ENCODE measurements at places on chromosomes 12 and 14.
A peak's percentile ranks its signal among the peaks of the same experiment; 100 is the strongest.

- DNase-seq: peak; percentile 55
Measured at GRCh38 chr12:63826006-63826585, 18.4 kb upstream of the SRGAP1 start.

DNA sequence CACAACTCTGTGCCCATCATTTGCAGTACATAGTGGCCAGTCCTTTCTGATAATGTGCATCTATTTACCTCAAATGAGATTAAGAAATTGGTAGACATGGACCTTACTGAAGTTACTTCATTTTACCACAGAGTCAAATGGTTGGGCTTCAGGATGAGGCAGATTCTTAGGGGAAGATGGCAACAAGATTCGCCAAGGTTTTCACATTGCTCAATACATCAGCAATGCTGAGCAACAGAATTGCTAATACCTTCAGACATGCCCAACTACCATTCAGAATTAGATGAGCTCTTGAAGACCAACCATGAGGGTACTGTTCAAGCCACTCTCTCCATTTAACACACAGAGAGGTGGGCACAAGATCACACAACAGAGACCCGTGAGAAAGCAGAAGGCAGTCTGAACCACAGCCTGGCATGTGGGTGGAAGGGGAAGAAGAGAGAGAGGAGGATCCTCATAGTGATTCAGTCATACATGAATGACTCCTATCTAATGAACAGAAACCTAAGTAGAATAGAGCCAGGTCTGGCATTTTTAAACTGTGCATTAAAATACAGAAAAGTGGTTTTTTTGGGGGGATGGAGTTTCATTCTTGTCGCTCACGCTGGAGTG lies 28.5 kb downstream of the CPM start:
- no peak for DNase-seq

- no peak for DNase-seq
Measured at GRCh38 chr12:132279184-132279889, 50.1 kb downstream of the GALNT9 start.

DNA sequence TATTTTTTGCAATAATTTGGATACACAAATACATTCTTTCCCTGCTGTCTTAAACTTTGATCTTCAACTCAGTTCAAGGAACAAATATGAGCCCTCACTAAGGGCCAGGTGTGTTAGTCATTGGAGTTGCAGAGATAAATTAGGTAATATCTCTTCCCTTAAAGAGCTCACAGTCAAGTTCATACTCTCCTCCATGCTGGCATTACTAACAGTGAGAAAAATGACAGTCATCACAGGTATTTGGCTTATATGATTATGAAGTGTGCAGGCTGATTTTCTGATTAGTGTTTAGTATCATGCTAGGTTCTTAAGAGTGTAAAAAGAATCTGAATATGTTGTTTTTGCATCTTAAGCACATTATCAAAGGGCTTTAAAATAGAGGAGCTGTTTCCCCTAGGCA lies 594.7 kb downstream of the CCER1 start:
- DNase-seq: no peak

GRCh38 chr12:128698301-128698972 lies 125.3 kb downstream of the SLC15A4 start:
- no peak for DNase-seq

DNA sequence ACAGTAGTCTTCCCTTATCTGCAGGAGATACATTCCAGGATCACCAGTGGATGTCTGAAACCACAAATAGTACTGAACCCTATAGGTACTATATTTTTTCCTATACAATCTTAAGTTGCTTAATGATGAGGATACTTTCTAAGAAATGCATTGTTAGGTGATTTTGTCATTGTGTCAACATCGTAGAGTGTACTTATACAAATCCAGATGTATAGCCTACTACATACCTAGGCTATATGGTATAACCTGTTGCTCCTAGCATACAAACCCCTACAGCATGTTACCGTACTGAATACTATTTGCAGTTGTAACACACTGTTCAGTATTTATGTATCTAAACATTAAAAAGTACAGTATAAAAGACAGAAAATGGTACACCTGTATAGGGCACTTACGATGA lies 165.9 kb downstream of the SLC35F4 start:
- DNase-seq: no peak

GRCh38 chr12:3771853-3772252 lies 18.9 kb upstream of the CRACR2A start:
- DNase-seq: no peak

DNA sequence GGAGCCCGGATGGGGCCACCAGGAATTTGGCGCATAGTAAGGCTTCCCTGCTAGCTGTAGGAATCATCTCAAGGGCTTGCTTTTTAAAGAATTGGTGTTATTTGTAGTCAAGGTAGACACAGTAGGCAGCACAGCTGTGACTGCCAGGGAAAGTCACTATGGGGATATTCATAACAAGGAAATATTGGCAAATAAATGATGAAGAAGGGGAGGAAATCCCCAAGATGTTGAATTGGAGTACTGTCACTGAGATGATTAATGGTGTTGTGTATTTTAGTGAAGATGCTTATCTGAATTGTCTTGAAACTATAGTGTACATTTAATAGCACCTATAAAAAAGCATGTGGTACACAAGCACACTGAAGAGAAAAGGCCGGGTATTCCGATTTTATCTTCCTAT lies 118.9 kb downstream of the NPAS3 start:
- DNase-seq: no peak

DNA sequence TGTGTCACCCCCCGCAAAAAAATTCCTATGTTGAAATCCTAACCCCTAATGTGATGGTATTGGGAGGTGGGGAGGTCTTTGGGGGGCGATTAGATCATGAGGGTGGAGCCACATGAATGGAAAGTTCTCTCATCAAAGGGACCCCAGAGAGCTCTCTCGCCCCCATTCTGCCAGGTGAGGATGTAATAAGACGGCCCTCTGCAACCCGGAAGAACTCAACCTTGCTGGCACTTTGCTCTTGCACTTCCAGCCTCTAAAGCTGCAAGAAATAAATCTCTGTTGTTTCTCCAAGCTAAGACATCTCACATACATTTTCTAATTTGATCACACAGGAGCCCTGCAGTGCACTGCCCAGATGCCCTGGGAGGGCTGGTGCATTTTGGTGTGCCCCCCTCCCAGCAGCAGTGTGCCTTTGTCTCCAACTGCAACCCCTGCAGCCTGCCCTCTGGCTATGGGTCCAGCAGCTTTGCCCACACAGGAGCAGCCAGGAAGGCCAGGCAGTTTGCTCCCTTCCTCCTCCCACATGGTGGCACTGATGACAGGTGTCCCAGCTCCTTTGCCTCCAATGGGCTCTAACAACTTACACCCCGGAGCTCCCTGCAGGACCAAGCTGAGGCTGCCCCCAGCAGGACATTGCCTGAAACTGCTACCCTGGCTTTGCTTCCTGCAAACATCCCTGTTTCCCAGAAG lies 59.3 kb downstream of the C14orf132 start:
- DNase-seq: peak; percentile 58

DNA sequence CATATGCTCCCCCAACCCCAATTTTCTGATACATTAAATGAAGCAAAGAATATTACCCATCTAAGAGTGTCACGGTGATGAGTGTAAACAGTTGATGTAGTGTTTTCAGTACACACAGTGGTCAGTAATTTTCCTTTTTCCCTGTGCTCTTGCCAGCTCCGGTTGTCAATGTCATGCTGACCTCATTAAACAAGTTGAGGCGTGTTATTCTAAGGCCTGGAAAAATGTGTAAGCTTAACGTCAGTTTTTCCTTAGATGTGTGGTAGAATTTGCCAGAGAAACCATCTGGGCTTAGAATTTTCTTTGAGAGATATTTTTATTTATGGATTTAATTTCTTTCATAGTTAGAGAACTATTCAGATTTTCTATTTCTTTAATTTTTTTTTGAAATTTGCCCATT lies 11.7 kb upstream of the SERPINA6 start:
- no peak for DNase-seq

GRCh38 chr12:27506645-27507189 lies 17.3 kb upstream of the PPFIBP1 start:
- no peak for DNase-seq

DNA sequence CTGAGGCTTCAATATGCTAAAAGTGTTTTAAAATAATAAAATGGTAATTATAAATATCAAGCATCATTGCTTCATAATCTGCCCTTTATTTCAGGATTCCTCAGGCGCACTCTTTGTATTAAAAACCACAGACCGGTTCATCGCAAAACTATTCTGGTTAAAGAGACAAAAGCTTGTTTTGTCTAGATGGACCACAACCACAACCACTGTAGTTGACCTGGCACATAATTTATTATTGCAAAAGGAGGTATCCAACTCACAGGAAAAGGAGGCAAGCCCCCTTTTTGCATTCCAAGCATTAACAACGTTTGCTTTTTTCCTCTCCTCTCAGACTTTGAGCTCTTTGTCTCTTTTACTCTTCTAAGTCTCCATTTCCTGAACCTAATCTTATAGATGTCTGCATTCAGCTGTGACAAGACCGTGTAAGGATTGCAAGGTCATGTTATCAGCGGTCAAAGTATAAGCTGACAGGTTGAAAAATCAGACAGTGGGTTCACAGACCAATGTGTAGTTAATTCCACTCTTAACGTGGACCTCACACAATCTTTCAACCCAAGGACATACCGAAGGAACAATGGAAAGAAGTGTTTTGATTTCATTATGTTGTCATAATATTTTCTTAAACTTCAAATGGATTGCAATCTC lies 1057.6 kb downstream of the GALC start:
- no peak for DNase-seq

GRCh38 chr12:64534672-64535199 lies 75.6 kb upstream of the RASSF3 start:
- no peak for DNase-seq

- DNase-seq: no peak
Measured at GRCh38 chr12:121240484-121241101, 30.7 kb downstream of the P2RX4 start.

DNA sequence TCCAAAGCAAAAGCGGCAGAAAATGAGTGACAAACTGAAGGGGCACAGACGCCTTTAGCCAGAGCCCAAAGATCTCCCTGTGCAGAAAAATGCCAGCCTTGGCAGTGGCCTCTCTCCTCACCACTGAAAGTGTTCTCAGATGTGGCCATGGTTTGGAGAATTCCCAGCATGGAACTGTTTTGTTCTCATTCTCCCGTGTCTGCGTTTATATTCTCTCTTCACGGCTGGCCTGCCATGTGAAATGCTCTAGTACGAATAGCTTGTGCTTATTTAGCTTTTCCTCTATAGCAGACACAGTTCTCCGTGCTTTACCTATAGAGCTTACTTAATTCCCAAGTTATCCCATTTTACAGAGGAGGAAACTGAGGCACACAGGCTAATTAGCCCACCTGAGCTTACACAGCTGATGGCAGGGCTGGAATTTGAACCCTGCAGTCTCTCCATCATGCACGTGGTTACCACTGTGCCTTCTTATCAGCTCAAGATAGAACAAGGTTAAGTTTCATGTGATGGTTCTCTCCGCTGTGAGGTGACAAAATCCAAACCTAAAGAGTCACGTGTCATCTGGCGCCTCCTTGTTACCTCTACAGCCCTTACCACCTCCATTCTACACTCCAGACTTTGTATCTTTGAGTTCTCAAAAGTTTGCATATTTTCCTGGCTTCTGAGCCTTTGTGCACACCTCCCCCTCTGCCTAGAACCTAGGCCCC lies 141.6 kb downstream of the GCH1 start:
- no peak for DNase-seq

DNA sequence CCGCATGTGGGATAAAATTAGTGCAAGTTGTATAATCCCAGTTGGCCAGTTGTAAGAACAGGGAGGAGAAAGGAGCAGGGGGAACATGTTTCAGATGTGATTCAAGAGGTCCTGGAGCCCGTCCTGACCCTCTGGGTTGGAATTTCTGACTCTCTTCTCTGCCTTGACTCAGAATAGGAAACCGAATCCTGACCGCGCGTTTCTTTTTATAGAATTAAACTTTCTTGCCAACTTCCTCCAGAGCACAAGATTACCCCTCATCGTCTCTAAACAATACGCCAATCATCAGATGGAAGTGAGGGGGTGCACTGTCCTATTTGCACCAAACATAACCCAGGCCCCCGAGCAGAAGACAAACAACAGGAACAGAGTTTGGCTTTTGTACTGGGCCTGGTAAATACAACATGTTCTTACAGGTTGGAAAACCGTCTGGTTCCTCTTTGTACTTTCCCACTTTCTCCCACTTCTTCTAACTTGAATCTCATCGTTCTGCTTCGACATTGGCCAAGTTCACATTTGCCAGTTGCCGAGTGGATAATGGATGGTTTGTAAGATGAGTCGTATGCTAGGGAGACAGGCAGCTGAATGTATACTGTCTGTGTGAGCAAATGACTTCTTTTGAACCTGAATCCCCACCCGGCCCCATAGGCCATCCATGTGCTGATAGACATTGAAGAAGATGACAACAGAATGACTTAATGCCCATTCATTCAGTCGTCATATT lies 42.6 kb upstream of the MED13L start:
- peak; percentile 20 for DNase-seq

DNA sequence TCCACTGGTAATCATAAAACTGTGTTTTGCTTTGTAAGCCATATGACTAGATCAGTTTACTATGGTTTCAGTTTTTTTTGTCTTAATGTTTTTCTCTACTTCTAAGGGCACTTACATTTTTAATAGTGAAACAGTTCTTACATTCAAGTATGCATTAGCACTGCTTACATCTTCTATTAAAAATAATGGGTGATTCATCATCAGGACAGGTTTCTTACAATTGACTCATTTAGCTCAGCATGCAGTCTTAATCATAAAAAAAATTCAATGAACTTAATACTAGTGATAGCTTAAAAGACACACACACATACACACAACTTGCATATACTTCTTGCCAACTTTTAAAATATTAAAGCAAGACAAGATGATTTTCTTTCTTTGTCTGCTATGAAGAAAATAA lies 845.7 kb upstream of the USP15 start:
- DNase-seq: no peak

- no peak for DNase-seq
Measured at GRCh38 chr14:101187816-101188570, 284.5 kb upstream of the RTL1 start.

DNA sequence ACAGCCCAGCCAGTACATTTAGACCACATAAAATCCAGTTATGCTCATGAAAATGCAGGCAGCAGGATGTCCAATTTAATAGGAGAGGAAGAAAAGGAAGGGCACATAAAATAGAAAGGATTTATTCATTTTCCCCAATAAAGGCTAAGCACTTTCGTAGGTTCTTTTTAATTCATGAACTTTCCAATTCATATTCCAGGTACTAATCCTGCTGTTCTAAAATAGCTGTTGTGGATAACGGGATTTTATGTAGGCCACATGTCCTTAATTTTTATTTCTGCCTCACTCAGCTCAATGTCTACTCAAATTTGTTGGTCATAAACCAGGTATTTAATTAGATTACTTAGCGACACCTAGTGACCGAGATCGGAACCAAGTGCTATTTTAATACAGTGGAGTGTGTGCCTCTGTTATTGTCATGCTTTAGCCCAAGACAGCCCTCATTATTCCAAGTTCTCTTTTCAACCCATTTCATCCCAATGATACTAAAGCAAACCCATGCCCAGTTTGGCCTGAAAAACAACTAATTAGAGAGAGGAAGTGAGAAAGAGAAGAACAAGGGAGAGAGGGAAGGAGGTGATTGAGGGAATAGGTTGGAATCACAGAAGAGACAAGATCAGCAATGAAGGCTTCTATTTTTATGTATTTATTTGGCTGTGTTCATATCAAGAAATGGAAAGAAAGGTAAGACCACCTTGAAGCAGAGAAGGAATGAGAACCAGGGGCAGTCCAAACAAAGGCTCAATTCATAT lies 45.9 kb upstream of the IFNG-AS1 start:
- DNase-seq: peak; percentile 74

GRCh38 chr12:116172224-116172849 lies 105.2 kb downstream of the MED13L start:
- DNase-seq: peak; percentile 64

GRCh38 chr12:130590685-130591084 lies 125.4 kb downstream of the RIMBP2 start:
- no peak for DNase-seq

- DNase-seq: no peak
Measured at GRCh38 chr14:71062581-71063303, 155.5 kb downstream of the PCNX1 start.

Measured in GM12865 (cell line).